H9 (cell line): ENCODE measurements at places on chromosomes 1 and 21. TPM values are rescaled to one million over a fixed set of nuclear protein-coding genes. Genes with fewer than 3 reads are reported as not detected.

Gene AKT3
- 24.2 and 27.8 TPM in 2 replicates for total RNA-seq

Gene BSND
- 0.17 and 0.35 TPM in 2 replicates for total RNA-seq

Gene PLD5
- total RNA-seq: 3.7 and 5.2 TPM in 2 replicates

Gene FGR
- total RNA-seq: 0.15 TPM in 1 of 2 replicates, not detected in the other

Gene HSD3B1
- not detected in 2 replicates for total RNA-seq
